Karpas-422 (cell line): ENCODE measurements at places on chromosomes 5 and 9. TPM values are rescaled to one million over a fixed set of nuclear protein-coding genes. Genes with fewer than 3 reads are reported as not detected.

DNA sequence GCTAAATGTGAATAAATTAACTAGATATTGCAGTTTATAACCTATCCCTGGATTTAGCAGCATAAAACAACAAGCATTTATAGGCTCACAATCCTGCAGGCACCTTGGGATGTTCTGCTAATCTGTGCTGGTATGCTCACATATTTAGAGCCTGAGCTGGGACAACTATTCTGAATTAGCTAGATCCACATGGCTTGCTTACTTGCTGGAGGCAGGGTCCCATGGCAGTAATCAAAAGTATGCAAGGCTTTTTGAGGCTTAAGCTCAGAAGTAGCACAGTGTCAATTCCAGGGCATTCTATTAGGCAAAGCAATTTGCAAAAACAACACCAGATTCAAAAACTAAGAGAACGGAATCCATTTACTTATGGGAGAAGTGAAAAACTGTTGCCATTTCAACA is 745.0 kb upstream of the ACO1 start:
- no peak for DNase-seq

DNA sequence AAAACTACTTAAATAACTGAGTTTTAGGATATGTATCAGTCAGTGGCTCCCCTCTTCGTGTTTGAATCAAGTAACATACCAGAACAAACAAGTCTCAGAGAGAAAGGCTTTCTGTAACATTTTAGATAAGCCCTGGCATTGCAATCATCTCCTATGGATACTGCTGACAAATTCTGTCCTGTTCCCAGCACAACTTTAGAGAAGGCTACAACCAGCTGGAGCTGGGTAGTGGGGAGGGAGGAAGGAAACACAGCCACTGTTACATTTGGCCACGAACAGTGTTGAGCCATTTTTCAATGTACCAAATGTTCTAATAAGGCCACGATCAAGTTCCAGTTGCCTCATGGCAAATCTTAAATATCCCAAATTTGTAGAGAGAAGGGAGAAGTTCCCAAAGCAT is 511.8 kb upstream of the WWC1 start:
- DNase-seq: no peak

DNA sequence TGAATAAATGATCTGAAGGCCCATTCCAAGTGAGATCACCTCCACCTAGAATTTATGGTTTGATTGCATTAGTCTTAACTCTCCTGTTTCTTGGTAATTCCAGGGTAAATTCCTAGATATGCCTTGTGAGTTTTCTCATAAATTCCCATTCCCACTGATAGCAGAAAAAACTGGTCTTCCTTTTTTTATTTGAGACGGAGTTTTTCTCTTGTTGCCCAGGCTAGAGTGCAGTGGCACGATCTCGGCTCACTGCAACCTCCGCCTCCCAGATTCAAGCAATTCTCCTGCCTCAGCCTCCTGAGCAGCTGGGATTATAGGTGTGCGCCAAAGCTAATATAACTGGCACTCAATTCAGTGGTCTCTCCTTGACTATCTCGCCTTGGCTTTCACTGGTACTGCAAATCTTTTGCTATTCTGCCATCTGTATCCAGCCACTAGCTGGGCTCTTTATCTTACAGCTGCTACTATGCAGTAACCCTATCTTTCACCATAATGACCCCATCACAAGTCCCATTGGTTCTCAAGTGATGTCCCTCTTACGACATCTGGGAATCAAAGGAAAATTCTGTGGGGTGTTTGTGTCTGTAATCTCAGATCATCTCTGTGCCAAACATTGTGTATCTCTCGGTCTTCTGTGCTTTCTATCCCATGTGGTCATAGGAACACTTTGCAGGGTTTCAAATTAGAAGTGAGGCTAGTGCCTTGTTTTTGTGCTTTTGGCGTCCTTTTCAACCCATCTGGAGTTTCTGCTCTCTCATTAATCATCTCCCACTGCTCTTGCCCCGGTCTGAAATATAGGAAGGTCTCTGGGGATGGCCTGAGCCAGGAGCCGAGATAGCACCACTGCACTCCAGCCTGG is 14.4 kb downstream of the HNRNPK start:
- peak; percentile 59 for DNase-seq

- DNase-seq: no peak
Observed at GRCh38 chr5:20536813-20537212, 548.8 kb upstream of the CDH18 start.

DNA sequence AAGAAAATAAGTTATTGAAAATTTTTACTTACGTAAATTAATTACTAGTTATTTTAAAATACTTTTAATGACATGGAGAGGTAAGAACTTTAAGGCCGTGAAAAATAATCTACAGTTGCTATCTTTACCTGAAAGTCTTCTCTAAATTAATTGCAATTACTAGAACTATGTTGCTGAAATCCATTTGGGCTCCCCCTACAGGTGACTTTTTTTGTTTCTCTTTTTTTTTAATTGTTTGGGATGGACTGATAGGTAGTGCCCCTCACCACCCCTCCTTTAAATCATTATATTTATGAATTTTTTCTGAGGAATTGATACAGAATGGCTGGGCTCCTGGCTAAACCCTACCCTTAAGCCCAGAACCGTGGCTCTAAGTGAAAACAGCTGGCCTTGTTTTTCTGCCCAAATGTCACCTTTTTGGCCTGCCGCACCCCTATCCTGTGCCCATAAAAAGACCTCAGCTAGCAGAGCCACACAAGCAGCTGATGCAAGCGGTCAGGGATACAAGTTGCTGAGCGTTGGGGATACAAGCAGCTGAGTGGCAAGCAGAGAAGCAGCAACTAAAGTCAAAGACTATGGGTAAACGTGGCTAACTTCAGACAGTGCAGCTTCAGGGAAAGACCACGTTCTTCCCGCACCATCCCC is 315.2 kb upstream of the ACO1 start:
- peak; percentile 73 for DNase-seq

DNA sequence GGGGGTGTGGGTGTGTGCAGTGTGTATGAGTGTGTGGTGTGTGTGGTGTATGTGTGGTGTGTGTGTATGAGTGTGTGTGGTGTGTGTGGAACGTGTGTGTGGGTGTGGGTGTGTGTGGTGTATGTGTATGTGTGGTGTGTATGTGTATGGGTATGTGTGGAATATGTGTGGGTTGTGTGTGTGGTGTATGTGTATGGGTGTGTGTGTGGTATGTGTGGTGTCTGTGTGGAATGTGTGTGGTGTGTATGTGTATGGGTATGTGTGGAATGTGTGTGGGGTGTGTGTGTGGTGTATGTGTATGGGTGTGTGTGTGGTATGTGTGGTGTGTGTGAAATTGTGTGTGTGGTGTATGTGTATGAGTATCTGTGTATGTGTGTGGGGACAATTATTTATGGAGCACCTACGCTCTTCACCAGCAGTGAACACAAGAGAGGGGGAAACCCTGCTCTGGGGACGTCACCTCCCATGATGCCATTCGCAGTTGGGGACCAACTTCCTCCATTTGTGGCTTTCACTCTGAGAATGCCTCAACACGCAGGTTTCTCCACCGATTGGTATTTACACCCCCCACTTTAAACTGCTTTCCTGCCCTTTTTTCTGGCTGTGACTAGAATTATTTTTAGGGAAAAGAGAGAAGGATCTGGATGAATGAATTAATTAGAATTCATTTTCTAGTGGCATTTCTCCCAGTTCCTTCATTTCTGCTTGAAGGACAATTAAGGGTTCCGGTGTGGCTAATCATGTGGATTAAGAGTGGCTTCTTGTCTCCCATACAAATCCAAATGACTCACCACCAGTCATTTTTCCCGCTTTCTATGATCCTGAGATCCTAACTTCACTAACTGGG is 238.1 kb downstream of the ROR2 start:
- DNase-seq: peak; percentile 52

GRCh38 chr5:172172912-172173563 is 15.0 kb downstream of the STK10 start:
- DNase-seq: no peak

Gene PCDHA3
- not detected in 2 replicates for total RNA-seq

Gene NR5A1
- total RNA-seq: not detected in 2 replicates

- no peak for DNase-seq
Observed at GRCh38 chr5:134581241-134581981, 51.2 kb downstream of the SAR1B start.

GRCh38 chr5:15008476-15008875 is 136.9 kb upstream of the ANKH start:
- DNase-seq: no peak

DNA sequence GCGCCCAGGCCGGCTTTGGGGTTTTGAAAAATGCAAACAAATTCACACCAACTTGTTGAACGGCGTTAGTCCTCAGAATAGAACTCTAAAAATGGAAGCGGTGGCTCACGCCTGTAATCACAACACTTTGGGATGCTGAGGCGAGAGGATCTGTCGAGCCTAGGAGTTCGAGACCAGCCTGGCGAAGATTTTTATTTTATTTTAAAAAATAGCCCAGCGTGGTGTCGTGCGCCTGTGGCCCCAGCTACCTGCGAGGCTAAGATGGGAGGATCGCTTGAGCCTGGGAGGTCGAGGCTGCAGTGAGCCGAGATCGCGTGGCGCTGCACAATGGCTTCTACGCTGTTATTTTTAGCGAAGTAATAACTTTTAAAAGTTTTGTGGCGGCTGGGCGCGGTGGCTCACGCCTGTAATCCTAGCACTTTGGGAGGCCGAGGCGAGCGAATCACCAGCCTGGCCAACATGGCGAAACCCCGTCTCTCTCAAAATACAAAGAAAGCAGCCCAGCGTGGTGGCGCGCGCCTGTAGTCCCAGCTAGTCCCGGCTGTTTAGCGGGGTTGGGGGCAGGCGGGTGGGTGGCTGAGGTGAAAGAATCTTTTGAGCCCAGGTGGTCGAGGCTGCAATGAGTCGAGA is 694 bp upstream of the PLIN2 start:
- DNase-seq: peak; percentile 67

DNA sequence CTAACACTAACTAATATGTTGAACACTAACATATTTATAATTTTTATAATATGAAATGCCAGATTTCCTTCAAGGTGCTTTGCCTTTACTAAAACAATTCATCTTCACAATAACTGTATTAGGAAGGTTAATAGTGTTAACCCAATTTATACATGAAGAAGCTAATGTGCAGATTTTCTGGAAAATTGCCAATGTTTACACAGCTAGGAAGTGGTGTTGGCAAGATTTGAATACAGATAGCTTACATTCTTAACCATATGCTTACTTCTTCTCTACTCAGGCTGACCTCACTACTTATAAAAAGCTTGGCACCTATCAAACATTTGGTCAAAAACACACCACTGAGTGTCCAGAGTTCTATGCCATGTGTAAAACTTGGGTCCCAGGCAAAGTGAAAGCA is 445.4 kb upstream of the ITGA1 start:
- DNase-seq: no peak

DNA sequence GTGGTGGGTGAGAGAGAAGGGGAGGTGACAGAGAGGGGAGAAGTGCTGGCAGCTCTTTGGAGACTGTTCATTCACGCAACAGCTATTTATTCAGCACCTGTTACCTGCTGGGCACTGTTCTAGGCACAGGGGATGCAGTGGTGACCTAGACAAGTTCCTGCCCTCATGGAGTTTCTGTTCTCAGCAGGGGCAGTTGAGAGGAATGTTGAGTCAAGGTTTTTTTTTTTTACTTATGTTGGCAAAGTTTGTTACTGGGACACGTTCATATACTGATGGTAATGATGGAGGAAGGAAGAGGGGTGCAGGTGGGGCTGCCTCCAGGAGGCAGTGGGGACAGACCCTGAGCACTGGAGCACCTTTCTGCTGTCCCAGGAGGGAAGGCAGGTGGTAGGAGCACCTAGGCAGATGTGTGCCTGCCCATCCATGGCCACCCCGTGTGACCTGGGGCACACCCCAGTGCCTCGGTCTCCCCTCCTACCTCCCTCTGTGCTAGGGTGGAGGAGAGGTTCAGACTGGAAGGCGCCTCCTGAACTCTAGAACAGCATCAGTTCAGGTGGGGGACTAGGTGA is 49.4 kb upstream of the SLC25A51 start:
- no peak for DNase-seq

- no peak for DNase-seq
Observed at GRCh38 chr9:84327184-84327583, 13.4 kb downstream of the SLC28A3 start.

Gene ZFR
- total RNA-seq: 59.7 and 87.7 TPM in 2 replicates

- DNase-seq: no peak
Observed at GRCh38 chr5:51159164-51159563, 224.1 kb upstream of the ISL1 start.

GRCh38 chr5:38670878-38671277 is 114.4 kb upstream of the LIFR start:
- no peak for DNase-seq

DNA sequence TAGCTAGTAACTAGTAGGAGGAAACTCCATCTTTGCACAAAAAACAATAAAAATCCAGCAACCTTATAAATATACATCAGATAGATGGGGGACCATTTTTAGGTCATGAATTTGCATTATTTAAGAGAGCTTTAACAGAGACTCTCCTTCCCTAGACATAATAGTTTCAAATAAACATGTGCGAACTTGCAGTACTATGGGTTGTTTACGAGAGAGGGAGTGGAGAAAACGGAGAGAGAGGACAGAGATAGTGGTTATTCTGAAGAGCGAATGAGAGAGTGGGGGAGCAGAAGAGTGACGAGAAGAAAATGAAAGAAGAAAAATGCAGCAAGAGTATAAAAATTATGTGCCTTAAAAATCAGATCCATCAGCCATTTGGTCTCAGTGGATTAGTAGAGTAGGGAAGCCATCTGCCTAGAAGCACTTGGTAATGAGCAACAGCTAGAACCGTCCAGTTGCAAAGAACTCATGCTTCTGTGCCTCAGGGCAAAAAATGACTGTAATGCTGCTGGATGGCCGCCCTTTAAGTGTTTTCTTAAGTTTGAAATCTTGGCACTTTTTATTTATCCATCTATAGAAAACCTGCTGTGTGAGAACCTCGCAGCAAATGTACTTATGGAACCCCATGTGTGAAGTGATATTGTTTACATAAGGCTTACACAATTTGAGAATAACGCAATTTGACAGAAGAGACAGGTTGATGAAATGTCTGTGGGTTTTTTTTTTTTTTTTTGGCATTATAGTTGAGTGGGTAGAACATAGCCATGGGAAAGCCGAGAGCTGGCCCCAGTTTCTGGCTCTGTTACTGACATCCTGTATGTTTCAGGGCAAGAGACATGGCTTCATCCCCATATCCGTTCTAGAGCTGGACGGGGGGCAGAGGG is 95.6 kb upstream of the ZNF608 start:
- DNase-seq: no peak

Gene FBLL1
- 1.2 and 3.2 TPM in 2 replicates for total RNA-seq
